ENCODE measurements at places on chromosomes 12 and 14. TPM values are rescaled to one million over a fixed set of nuclear protein-coding genes. Genes with fewer than 3 reads are reported as not detected.

The PSMA6 gene
- 248 TPM for total RNA-seq

The OR4E2 gene
- total RNA-seq: not detected

The SLC15A5 gene
- total RNA-seq: not detected

The IGF1 gene
- total RNA-seq: not detected

The P2RX7 gene
- not detected for total RNA-seq

The TSHR gene
- total RNA-seq: not detected

The PMEL gene
- 0.77 TPM for total RNA-seq

The KRT77 gene
- not detected for total RNA-seq

The FGF6 gene
- total RNA-seq: not detected

The NT5DC3 gene
- 6.8 TPM for total RNA-seq

The INSM2 gene
- total RNA-seq: not detected

The TAS2R8 gene
- total RNA-seq: not detected

The PSMD9 gene
- total RNA-seq: 125 TPM

The ETFBKMT gene
- total RNA-seq: 0.96 TPM

The MGAT4C gene
- total RNA-seq: 0.02 TPM

The LRP10 gene
- total RNA-seq: 87.3 TPM

Measured in A549 treated with CORT108297 at 1 μM for 4 hours (cell line).